ENCODE measurements at places on chromosomes 4 and X.

- DNase-seq: no peak
These were observed 22.2 kb downstream of the APBB2 start for GRCh38 chr4:41192136-41192535.

DNA sequence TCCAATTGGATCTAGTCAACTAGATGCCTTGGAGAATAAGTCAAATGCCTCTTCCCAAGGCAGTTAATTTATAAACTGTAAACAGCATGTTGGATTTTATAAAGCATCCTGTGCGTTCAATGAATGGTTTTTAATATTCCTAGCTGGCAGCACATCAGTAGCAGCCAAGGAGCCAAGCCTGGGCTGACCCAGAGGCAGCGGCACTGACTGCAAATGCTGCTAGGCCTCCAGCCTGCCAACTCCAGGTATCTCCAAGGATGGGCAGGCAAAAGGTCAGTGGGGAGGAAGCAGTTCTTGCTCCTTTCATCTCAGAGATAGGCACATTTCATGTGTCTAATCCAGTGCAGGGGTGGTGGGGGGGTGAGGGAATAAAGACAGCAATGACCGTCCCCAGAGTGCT, 9.5 kb downstream of the NDP start:
- DNase-seq: no peak

DNA sequence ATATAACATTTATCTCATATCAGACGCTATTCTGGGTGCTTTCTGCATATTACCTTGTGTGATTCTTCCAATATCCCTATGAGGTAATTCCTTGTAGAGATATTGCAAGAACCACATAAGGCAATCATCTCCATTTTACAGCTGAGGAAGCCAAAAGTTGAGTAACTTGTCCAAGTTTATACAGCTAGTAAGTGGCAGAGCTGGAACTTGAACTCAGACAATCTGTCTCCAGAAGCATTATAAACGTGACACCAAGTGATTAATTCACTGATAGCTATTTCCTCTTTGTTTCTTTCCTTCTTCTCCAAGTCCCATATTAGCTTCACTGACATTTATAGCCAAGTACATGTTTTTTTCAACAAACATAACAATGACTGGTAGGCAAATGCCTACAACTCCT, 7.3 kb downstream of the EMCN start:
- DNase-seq: no peak

GRCh38 chrX:68697465-68698125, 50.1 kb downstream of the STARD8 start:
- DNase-seq: no peak

GRCh38 chr4:181345931-181346330, 897.3 kb upstream of the TENM3 start:
- DNase-seq: no peak

- DNase-seq: no peak
These were observed 5.5 kb upstream of the HSPA4L start for GRCh38 chr4:127776620-127777019.

- DNase-seq: no peak
These were observed 577.0 kb downstream of the C4orf33 start for GRCh38 chr4:129672941-129673340.

GRCh38 chr4:17324386-17324830, 187.5 kb downstream of the QDPR start:
- DNase-seq: peak; percentile 25

- DNase-seq: no peak
These were observed 1339.3 kb downstream of the FSTL5 start for GRCh38 chr4:160824481-160824880.

DNA sequence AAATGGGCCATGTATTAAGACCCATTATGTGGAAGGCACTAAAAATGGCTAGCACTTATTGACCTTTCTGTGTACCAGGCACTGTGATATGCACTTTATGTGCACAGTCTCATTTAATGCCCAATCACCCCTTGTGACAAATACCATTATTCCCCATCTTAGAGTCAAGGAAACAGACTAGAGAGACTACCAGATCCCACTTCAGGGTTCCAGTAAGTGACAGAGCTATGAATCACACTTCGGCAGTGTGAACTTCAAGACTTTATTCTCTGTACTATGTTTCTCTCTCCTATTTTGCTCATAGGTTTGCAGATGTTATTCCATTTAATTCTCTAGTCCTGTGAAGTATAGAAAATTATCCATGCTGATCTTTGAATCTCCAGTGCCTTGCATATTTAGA, 107.0 kb downstream of the NFKB1 start:
- DNase-seq: no peak

DNA sequence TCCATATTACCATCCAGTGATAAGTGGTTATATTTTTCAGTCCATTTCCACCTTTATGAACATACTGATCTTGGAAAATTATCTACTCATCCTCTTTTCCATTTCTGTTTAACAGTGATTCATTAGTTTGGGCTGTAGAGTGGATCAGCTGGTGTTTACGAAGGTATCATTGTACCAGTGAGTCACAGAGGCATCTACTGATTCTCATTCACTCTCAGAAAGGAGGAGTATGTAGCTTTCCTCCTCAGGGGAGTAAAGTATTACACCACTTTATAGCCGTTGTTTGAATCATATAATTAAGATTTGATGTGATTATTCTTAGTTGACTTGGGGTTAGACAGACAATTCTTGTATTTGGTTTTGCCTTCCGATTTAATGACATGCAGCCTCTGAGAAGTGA, 74.7 kb downstream of the GALNT7 start:
- no peak for DNase-seq

DNA sequence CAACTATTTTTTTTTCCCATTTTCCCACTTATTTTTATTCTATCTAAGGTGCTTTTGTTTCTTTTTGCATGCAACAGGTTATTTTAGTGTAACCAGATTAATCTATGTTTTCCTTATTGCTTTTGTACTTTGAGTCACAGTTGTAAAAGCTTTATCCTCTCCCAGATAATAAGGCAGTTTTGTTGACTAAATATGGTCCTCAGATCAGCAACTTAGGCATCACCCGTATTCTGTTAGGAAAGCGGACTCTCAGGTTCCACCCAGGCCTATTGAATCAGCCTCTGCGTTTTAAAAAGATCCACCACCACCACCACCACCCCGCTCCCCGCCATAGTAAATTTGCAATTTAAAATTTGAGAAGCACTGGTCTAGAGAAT, 58.6 kb upstream of the USP9X start:
- no peak for DNase-seq

DNA sequence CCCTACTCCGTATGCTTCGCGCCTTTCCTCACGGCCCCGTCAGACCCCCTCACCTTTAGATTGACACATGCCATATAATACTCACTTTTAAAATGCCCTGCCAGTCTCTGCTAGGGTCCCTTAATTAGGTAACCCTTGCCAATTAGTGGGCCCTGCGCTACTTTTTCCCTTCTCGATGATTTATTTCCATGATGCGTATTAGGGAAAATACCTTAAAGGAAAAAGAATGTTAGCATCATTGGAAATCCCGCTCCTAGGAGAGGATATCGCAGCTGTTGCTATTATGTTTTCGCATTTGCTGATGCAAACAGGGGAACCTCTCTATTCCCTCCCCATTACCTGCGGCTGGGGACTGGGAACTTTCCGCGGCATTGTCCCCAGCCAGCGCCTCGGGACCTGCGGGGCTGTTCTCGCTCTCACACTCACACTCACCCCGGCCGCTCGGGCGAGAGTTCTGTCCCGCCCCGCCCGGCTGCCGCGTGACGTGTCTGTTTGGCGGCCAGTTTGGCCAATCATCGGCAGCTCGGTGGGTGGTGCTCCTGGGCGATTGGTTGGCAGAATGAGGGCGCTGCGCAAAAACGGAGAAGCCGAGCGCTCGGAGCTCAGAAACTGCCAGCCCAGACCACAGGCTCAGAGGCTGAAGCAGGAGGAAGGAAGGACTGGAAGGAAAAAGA, at the start of gene PCDH10:
PCDH10 (plus strand) TSS at position 605 of the 674 bp plus-strand sequence. CDS start 847 bp downstream, outside the sequence.
- peak; percentile 9 for DNase-seq

DNA sequence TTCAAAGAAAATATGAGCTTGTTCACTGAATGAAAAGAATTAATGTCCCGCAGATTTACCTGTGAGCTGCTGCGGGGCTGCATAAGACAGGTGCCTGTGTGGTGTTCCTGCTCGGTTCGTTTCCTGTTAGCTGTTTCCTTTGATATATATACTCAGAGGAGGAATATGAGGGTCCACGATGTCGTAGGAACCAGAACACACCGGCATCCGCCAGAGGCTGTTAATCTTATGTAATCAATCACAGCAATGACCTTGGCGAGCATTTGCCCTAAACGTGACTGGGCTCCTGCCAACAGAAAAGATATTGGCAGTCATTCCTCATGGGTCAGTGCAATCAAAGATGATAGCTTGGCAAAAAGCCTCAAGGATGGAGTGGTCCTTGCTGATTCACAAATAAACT, 260.1 kb downstream of the EVC2 start:
- DNase-seq: no peak

DNA sequence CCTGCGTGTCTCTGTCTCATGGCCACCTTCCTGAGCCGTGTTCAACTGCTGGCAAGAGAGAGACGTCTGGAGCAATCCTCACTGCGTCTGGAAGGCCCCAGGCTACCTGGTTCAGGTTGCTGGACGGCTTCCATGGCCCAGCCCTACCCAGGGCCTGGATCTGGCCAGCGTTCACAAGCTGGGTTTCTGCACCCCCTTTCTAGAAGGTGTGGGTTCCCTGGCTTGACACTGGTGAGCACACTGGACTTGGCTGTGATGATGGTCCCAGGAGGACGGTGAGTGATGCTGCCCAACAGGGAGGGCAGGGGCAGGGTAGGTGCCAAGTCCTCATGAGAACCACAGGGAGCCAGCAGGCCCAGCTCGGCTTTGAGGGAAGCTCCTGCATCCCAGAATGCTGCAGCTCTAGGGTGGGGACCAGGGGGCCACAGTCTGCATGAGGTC, 63.4 kb downstream of the HTRA3 start:
- no peak for DNase-seq

DNA sequence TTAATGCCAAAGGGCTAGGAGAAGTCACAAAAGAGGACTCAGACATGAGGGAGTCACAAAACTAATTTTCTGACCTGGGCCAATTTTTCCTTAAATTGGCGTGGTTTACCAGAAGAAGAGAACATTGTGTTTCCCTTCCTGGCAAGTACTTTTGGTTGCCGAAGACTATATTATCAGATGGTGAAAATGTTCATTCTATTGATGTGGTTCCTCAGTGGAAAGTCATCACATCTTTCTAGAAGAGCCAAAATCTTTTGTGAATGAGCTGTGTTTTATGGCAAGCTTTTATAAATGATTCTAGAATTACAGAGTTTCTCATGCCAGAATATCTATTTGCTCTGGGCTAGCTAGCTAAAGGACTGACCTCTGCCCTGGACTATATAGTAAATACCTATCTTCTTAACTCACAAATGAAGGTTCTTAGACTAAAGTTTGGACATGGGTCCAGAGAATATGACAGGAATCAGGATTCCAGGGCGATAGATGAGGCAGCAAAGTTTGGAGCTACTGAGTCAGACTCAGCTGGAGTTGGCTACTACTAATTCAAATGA, 288.9 kb downstream of the IL1RAPL2 start:
- no peak for DNase-seq

DNA sequence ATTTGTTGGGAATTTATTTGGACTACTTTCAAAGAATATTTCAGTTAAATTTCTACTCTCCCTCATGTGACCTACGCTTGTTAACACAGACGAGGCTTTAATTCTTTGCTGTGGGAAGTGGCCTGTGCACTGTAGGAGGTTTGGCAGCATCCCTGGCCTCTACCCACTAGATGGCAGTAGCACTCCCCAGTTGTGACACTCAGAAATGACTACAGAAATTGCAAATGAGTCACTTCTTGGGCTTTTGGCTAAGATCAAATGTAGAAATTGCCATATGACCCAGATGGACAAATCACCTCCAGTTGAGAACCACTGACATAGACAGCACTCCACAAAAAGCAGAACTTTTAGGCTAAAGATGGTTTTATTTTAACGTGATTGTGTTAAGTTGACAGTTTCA, 22.1 kb downstream of the PIR start:
- DNase-seq: peak; percentile 24

DNA sequence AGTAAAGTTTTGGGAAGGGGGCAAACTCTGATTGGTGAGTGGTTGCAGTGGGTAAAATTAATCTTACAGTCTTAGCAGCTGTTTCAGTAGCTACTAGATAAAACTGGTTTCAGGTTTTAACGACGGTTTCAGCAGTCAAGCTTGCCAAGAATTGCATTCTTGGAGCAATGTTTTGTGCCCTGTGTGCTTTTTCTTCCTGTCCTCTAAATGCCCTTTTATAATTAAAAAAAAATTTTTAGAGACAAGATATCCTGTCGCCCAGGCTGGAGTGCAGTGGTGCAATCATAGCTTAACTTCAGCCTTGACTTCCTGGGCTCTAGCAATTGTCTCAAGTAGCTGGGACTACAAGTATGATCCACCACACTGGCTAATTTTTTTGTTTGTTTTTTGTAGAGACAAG, 6.3 kb upstream of the PPEF2 start:
- no peak for DNase-seq

DNA sequence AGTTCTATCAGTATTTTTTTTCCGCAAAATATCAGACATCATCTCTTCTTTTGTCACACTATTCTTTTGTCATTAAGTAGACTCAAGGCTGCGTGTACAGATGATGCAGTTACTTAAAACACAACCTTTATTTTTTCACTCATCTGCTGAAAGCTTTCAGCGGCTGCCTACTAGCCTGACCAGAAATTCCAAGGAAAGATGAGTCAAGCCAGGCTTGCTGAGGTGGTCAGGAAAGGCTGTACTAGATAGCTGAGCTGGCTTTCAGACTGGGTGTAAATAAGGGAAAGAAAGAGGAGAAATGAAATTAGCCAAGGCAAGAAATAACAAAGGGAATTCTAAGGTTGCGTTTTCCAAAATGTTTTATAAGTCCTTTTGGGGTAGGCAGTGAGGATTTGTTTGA, 17.9 kb downstream of the STK26 start:
- DNase-seq: no peak

DNA sequence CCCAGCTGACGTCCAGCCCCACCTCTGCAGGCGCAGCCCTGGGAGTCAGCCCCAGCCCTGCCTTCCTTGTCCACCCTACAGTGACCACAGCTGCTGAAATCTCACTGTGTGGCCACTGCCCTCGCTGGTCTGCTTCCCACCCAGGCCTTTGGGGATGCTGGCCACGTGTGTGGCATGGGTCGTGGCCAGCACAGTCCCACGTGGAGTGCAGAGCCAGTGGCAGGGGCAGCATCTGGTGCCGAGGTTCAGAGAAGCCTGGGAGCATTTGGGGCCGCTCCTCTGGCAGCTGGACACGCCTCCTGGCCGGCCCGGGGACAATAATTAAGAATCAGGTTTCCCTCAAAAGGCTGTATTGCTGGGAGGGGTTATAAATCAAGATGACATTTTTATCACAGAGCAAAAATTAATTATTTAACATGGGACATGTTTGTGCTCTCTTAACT, 92.1 kb downstream of the HMX1 start:
- DNase-seq: no peak

All from stimulated activated CD8-positive, alpha-beta memory T cell treated with anti-CD3 and anti-CD28 coated beads, Interleukin-4, amount 100 ng/mL, for 24 hours (primary cell).